ENCODE measurements at places on chromosomes 3 and 15.
A peak's percentile ranks its signal among the peaks of the same experiment; 100 is the strongest.

DNA sequence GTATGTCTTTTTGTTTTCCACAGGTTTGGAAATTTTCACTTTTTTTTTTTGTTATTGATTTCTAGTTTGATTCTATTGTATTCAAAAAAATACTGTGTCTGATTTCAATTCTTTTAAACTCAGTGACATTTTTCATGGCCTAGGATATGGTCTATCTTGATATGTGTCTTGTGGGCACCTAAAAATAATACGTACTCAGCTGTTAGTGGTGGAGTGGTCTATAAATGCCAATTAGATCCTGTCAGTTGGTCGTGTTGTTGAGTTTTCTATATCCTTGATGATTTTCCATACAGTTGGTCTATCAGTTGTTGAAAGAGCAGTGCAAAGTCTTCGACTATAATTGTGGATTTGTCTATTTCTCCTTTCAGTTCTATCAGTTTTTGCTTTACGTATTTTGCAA lies 61.7 kb downstream of the LSM3 start:
- no peak for DNase-seq

GRCh38 chr15:79099692-79100091 lies 9.1 kb upstream of the RASGRF1 start:
- DNase-seq: no peak

DNA sequence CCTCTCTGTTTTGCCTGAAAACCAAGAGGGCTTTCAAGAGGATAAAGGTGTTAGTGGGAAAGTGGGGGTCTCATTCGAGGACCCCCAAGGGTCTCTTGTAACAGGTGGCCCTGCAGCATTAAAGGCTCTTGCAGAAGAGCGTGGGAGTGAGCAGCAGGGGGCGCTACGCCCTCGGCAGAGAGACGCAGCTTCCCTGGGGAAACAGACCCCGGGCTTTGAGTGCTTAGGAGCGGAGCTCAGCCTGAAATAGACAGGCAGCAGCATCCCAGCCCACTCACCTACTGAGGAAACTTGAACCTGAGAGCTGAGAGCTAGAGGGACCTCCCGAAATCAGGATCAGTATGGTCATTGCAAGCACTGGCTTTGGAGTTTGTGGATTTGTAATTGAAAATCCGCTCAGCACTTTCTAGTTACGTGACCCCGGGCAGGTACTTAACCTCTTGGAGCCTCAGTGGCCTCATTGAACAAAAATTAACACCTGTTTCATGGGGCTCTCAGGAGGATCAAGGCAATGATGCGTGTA lies 25.7 kb downstream of the RPLP1 start:
- peak; percentile 58 for DNase-seq

- DNase-seq: no peak
Observed at GRCh38 chr3:124322966-124323365, 331.0 kb upstream of the ROPN1 start.

GRCh38 chr3:60728006-60728405 lies 523.2 kb downstream of the FHIT start:
- no peak for DNase-seq

GRCh38 chr3:39101022-39101689 lies 6.3 kb downstream of the GORASP1 start:
- DNase-seq: no peak

DNA sequence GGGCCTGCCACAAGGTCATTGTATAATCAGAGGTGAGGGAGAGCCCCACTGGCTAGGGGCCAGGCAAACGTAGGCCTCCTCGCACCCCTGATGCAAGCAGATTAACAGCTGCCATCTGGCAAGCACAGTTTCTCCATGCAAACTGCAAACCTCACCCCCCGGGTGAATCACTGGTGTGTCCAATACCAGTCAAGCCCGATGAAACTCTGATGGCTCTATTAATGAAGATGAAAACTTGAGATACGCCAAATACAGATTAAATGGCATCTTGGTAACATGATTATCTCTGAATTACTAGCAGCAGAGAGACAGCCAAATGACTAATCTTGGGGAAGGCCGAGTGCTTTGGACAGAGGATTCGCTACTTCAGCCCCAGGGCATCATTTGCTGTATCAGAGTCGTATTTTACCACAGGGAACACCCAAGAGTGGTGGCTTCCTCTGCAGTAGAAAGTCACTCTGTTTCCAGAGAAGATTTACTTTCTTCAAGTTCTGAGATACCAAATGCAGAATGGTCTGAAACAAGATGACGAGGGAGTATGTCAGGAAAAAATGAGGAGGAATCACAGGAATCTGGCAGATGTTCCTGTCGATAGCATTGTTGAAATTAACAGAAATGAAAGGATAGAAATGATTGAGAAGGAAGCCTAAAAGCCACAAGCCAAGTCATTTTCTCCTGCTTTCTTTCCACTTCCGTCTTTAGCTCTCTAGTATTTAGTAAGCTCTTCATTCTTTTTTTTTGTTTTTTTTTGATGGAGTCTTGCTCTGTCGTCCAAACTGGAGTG lies 96.2 kb upstream of the NR2F2 start:
- DNase-seq: no peak

DNA sequence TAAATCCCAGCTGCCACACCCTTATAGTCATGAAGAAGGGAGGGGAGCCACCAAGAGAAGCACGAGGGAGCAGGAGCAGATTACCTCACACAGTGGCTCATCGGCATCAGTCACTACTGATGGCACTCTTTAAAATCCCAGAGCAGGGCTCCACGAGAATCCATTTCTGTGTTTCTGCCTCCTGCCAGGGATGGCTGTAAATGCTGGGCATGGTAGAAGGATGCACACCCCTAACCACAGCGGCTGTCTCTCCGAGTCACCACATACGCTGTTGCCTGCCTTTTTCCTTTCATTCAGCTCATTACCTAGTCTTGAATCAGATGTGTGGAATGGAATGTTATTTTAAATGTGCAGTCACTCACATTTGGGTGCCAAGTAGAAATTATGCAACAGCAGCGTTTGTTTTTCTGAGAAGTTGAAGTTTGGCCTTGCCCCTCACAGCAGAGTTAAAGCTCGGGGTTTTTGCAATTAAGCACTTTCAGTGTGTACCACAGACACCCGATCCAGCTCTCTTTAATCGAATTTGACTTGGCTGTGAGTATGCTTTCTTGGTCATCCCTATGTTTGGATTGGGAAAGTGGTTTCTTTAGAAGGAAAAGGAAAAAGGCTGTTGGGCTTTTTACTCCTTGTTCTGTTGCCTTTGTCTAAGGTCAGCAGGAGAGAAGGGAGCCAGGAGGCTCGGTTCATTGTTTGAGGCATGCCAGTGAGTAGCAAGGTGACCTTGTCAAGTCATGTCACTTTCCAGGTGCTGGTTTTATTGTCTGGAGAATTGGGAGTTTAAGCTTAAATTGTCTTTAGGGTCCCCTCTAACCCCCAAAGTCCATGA lies 284.2 kb upstream of the TPM1 start:
- DNase-seq: no peak

DNA sequence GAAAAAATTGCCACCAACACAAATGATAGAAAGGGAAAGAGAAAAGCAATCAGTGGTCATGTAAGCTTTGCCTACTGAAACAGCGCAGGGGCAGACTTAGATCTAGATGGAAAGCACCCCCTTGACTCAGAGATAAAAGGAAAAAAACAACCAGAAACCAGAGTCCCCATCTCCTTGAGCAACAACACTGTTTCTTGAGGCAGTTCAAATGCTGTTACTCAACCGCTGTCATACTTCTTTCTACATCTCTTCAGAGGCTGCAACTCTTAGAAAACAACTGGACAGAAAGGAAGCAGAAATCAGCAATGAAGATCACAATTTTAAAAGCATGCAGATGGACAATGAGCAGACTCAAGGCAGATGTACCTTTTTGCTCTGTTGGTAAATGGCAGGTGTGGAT lies 36.5 kb downstream of the FSIP1 start:
- DNase-seq: no peak

DNA sequence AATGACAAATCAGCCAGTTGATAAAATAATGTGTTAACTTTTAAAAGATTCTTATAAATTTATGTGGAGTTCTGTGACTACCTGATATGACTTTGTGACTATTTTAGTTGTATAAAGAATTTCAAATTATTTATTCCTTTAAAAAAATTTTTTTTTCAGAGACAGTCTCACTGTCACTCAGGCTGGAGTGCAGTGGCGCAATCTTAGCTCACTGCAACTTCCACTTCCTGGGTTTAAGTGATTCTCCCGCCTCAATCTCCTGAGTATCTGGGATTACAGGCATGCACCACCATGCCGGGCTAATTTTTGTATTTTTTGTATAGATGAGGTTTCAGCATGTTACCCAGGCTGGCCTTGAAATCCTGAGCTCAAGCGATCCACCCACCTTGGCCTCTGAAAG lies 48.5 kb downstream of the MBNL1 start:
- DNase-seq: no peak

GRCh38 chr3:146148468-146148931 lies 12.5 kb downstream of the PLOD2 start:
- no peak for DNase-seq

DNA sequence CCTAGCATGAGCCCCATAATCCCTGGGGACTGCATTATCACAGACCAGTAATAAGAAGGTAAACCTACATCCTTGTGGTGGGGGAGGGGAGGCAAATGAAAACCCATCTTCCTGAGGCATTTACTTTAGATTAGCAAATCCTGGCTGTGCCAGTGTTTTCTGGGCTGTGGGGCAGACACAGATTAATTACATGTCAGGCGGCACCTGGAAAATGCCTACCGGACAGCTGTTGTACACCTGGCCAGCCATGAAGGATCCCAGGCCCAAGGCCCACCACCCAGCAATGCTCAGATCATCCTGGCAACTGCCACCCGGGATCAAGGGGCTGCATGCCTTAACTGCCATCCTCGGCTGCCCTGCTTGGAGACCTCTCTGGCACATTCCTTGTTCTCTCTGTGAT lies 59.1 kb upstream of the RASA2 start:
- no peak for DNase-seq

- DNase-seq: no peak
Observed at GRCh38 chr3:170487031-170487430, 68.4 kb downstream of the CLDN11 start.

DNA sequence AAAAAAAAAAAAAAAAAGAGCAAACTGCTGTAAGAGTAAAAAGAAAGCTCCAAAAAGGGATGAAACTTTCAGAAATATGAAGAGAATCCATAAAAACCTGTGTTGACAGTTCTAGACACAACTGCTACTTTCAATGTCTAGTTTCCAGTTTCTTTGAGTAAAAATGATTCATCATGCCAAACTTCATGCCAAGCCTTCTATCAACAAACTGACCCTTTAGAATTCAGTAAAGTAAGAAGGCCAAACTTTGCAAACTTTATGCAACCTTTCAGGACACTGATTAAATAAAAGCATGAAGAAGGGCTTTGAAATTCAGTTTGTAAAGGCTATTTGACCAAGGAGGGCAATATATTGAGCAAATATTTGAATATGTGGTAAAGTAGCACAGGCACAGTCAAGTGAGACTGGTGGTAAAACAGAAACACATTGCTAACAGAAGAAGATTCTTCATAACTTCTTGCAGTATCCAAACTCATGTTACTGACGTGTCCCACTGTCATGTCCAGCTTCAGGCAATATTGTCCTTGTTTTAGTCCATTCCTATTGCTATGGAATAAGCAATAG lies 56.3 kb upstream of the CFAP20DC start:
- DNase-seq: no peak

- DNase-seq: no peak
Observed at GRCh38 chr15:38726187-38726586, 161.6 kb upstream of the RASGRP1 start.

DNA sequence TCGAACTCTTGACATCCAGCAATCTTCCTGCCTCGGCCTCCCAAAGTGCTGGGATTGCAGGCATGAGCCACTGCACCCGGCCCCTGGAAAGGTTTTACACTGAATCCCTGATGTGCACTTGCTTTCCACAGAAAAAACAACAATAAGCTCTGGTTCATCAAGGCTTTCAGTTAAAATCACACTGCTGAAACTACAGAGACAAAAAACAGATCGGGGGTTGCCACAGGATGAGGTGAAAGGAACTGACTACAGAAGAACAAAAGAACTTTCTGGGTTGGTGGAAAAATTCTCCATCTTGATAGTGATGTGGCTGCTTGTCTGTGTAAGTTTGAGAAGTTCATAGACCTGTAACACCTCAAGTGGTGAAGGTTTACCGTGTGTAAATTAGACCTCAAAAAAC lies 2.9 kb downstream of the RAB43 start:
- no peak for DNase-seq
